NCI-H526 treated with DMSO at 0.1 percent for 48 hours (cell line): ENCODE measurements at places on chromosomes 16 and 17.

- DNase-seq = no peak
These were observed 11.2 kb upstream of the EEF2K start for GRCh38 chr16:22194707-22195444.

DNA sequence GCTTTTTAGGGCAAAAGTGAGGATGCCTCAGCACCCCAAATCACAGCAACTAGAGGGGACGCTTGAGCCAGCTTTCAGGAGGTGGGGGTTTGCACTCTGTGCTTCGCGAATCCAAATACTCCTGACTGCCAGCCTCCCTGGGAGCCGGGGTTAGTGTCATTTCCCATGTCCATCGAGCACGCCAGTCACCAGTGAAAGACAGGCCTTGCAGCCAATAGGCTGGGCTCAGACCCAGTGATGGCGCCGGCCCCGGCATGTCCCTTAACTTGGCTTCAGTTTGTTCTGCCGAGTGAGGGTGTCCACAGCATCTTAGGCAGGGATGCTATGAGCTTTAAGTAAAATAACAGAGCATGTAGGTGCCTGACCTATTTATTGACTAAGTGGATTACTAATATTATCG, 50.9 kb upstream of the CDC42EP4 start:
- no peak for DNase-seq

DNA sequence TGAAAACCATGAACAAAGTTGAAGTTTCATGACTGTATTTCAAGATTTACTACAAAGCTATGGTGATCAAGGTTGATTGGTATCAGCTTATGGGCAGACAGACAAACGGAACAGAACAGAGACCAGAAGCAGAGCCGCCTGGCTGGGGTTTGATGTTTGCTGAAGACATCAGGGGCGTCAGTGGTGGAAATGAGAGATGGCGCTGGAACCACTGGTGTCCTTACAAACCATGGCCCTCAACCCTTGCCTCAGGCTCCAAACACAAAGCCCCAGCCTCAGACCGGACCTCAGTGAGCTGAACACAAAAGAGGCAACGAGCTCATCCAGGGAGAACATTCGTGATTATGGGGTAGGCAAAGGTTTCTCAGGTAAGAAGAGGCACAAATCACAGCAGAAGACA, 113.0 kb upstream of the METRNL start:
- no peak for DNase-seq

DNA sequence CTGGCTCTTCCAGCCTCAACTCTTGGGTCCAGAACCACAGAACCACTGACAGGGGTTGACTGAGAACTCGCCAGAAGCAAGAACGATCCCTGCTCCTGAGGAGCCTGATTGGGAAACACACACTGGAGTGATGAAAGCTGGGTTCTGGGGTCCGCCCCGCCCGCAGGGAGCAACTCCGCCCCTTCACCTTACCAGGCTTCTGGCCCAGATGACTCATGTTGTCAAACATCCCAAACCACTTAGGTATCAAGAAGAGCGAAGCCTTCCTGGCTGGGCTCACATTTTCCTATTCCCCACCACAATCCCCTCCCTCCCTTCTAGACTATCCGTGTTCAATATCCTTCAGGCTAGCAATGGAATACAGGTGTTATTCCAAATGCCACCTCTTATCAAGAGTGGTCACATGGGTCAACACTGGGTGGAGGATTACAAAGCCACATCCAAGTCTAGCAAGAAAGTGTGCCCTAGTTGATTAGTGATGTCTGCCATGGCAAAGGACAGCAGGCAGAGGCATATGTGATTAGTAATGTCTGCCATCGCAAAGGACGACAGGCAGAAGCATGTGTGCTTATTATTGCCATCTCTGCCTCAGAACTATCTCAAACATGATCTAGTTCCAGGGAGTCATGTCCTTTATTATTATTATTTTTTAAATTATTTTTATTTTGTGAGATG, 70.5 kb downstream of the TIMM22 start:
- no peak for DNase-seq

DNA sequence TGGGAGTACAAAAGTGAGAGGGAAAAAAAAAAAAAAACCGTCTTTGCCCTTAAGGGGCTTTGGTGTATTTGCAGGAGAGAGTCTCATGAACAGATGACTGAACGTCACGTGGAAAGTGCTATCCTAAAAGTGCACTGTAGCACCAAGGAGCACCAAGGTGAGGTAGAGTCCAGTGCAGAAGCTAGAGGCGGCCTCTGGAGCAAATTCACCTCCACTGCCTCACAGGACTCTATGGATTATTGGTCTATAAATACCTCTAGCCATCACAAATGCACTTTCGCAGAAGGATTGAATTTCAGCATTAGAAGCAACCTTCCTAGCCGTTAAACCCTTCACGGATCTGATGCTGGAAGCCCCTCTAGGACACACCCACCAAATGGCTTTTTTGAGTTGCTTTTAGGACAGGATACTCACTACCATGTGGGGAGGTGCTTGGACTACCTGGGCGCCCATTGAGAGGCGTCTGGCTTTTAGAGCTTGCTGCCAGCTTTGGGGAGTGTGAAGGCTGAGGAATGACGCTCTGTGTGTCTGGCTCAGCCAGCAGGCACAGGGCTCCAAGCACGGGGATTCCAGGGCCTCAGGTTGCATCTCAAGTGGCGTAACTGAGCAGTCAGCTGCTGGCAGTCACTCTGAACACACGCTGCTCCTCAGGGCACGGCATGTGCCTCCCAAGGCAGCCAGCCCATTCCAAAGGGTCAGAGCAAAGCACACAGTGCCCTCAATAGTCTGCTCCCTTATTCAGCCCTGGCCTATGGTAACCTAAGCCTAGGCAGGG, 52.7 kb downstream of the CDRT4 start:
- DNase-seq = no peak

DNA sequence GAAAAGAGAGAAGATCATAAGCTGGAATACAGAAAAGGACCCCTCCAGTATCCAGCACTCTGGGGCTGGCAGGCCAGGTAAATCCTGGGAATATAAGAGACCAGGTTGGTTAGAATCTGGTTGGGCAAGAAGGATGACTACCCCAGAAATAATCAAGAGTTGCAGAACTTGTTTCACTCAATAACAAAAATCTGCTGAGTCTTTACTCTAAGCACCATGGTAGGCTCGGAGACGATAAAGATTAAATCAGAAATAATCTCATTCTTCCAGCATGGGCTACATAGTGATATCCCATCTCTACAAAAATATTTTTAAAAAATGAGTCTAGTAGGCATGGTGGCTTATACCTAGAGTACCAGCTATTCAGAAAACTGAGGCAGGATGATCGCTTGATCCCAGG, 138.0 kb upstream of the KCNJ16 start:
- DNase-seq = no peak
